SW 1271 (cell line): ENCODE measurements at places on chromosomes 6 and 20.
A peak's percentile ranks its signal among the peaks of the same experiment; 100 is the strongest.

- no peak for DNase-seq
Measured at GRCh38 chr6:138722425-138723371, 50.9 kb upstream of the CCDC28A start.

DNA sequence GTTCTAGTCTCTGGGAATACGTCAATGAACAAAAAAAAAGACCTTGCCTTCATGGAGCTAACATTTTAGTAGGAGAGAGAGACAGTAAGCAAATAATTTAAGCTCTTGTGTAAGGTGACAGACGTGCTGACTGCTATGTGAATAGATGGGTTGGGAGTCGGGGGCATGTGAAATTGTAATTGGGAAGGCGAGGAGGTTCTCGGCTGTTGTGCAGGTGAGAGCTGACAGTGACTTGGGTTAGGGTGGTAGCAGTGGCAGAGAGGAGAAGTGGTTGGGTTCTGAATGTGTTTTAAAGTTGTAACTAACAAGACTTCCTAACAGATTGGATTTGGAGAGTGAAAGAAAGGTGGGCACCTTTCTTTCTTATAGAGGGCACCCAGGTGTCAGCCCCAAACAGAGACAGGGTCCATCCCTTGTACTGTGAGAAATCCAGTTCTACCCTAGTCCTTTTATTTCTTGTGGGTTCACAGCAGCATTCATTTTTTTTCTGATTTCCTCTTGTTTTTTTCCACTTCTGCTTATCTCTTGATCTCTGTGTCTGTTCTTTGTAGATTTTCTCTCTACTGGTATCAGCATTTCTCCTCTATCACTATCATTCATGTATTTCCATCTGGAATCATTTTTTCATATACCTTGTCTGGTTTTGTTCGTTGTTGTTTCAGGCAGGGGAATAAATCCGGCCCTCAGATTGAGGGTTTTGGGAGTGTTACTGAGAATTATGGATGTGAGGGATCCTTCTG is 15.4 kb upstream of the MYLK2 start:
- DNase-seq = no peak

- DNase-seq = no peak
Measured at GRCh38 chr20:58550275-58551059, 35.3 kb upstream of the APCDD1L start.

DNA sequence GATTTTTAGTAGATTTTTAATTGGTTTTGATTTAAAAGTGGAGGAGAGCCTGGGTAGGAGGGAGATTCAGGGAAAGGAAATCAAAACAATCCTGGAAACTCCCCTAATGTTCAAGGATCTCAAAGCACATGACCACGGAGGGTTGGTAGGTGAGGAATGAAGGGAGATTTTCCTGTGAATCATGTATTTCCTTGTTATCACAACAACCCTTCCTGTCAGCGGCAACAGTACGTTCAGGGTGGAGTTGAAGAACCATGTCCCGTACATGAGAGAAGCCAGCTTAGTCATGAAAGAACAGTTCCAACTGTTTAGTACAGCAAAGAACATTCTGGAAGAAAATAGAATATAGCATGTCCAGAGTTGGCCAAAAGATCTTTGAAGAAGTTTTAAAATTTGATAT is 79.4 kb upstream of the SCAF8 start:
- DNase-seq = peak; percentile 78

DNA sequence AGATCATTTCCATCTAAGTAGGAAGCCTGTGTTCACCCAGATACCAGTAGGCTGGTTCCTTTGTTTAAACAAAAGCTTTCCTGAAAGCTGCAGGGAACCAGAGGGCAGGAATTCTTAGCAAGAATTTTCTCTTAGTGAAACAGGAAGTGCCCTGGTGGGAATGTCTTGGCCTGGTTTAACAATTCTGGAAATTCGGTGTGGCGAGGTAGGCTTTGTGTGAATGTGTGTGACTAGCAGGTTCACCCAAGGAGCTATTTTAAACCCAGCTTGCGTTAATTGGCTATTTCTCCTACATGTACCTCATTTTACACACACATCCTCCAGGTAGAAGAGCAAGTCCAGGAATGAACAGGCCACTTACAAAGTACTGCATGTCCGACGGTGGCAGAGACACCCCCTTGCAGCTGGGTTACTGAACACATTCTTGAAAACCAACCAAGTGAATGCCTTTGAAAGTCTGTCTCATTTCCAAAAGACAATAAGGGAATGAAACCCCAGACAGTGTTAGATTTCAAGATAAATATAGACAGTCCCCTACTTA is 64.6 kb downstream of the GFOD1 start:
- DNase-seq = no peak

DNA sequence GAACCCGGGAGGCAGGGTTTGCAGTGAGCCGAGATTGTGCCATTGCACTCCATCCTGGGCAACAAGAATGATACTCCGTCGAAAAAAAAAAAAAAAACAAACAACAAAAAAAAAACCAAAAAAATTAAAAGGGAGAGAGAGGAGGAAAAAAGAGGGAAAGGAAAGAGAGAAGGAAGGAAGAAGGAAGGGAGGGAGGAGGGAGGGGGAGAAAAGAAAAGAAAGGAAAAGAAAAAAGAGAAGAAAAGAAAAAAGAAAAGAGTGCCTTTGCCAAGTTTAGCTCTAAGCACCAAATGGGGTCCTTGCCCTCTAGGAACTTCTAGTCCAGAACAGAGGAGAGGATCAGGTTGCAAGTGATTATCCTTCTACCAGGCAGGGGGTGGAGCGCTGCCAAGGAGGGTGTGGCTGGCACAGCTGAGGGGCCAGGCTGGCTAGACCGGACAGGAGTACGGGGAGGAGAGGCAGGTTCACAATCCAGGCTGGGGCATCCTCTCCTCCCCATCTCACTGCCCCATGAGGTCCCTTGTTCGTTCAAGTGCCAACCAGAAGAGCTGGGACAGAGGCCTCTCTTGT is 19.1 kb downstream of the GNAS start:
- no peak for DNase-seq

GRCh38 chr20:4090756-4091489 is 75.6 kb upstream of the RNF24 start:
- DNase-seq = no peak

DNA sequence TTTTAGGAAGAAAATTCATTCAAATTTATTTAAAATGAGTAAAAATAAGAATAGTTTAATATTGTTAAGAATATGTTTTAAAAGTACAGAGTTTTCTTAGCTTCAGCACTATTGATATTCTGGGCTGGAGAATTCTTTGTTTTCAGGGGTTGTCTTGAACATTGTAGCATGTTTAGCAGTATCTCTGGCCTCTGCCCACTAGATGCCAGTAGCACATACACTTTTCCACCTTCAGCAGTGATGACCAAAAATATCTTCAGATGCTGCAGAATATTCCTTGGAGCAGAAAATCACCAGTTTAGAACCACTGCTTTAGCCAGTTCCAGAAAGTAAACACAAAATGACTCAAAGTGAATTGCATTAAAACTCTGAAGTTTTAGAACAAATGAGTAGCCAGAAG is 19.4 kb upstream of the SDHAF4 start:
- DNase-seq = no peak

DNA sequence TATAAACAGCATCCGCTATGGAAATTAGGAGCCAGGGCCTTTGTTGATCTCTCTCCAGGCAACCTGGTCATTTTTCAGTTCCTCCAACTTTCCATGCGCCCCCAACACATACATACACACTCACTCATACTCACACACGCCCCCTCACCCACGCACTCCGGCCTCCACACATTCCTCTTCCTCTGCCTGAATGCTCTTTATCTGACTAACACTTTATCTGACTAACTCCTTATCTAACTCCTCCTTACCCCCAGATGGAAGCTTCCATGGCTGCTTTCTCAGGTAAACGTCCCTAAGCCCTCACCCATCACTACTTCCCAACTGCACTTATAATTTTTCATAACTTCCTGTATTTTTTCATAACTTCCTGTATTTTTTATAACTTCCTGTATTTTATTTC is 17.4 kb downstream of the CASS4 start:
- DNase-seq = no peak

GRCh38 chr6:44169886-44170570 is 11.4 kb downstream of the CAPN11 start:
- DNase-seq = no peak

DNA sequence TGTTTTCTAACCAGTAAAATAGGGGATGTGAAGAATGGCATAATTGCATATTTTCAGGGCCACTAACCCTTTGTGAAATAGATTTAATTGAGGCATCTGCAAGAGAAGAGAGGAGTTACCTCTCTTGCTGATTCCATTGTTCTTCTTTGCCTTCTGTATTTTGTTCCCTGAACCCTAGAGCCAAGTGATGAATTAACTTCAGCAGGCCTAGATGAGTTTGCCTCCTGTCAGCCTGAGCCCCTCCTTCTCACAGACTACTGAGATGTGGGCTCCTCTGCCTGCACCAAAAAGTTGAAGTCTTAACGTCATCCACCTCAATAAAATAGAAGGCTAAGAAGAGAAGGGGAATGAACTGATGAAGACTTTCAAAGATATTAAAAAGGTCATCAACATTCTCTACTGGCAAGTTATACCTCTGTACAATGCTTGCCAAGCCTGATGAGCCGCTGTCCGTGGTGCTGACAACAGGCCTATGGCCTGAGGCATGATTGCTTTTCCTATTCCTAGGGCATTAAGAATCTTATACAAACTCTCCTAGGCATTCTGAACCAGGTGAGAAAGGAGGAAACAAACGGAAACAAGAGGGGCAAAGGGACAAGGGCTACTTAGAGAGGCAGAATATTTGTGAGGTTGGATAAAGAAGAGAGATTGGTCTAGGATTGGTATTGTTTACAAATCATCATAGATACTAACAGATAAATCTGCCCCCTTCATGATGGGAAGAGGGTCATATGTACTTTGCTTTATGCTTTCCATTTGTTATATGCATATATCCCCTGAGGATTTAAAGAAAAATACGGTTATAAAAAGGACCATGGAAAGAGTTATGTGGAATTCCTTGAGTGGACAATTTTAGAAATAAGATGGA is 46.8 kb downstream of the CD24 start:
- DNase-seq = no peak

GRCh38 chr6:72316675-72317380 is 305.0 kb upstream of the KCNQ5 start:
- DNase-seq = no peak

GRCh38 chr20:60271597-60271996 is 313.4 kb downstream of the CDH26 start:
- no peak for DNase-seq

GRCh38 chr20:8413691-8414090 is 281.6 kb downstream of the PLCB1 start:
- DNase-seq = no peak

GRCh38 chr6:138253731-138254130 is 35.4 kb upstream of the PBOV1 start:
- no peak for DNase-seq

GRCh38 chr6:41273714-41274113 is 12.8 kb downstream of the TREM1 start:
- DNase-seq = no peak

DNA sequence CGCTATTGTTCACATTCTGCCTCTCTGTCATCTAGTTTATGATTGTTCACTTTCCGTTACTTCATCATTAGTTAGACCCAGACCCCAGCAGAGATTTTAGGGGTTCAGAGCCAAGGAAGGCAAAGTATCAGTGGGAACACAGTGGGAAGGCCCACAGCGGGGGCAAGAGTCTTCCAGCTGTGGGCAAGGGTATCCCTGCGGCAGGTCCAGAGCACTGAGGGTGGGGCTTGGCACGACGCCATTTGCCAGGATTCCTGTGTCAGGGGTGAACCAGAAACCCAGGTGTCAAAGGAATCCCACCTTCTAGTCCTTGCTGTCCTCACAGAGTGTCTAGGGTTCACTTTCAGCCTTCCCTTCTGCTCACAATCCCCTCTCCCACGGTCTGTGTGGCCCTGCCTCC is 13.3 kb downstream of the RAET1E start:
- no peak for DNase-seq

DNA sequence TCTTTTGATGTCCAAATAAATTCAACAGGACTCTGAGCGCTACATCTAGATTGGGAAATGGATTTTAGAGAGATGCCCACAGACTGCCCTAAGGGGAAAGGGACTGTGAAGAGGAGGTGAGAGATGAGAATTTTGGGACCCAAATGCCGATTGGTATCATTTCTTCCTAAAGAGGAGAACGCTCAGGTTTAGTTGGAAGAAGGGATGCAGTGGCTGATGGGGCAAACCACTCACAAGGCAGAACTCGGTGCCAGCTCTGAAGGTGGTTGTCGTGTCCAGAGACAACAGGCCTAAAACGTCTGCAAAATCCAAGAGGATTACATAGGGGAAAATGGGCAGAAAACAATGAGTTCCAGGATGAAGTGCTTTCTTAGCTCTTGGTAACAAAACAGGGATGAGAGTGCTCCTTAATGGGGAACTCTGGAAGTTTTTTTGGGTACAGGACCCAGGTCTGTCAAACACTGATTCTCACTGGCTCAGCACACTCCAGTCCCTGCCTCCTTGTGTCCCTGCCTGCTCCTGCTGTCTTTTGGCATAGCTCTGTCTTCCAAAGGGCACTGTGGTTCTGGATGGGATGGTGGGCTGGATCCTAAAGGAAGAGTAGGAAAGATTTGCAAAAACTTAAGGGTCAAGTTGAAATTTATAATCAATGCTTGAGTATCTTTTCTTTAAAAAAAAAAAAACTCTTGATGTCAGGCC is 29.0 kb downstream of the NEDD9 start:
- no peak for DNase-seq

GRCh38 chr6:118677193-118677592 is 25.8 kb upstream of the CEP85L start:
- DNase-seq = no peak

- DNase-seq = no peak
Measured at GRCh38 chr6:161336479-161336878, 62.6 kb upstream of the AGPAT4 start.

DNA sequence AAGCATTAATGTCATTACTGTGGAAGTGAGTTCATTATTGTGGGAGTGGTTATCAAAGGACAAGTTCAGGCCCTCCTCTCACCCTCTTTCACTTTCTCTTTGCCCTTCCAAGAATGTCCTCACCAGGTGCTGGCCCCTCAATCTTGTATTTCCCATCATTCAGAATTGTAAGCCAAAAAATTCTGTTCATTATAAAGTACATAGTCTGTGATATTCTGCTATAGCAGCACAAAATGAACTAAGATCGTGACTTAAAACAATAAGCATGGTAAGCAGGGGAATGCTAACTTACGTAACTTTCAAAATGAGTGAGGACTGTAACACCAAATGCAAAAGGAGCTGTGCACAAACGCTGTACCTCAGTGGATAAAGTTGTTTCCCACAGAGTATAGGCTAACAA is 515.7 kb upstream of the BTBD3 start:
- no peak for DNase-seq

GRCh38 chr6:29524444-29525310 is 34.9 kb downstream of the UBD start:
- no peak for DNase-seq

GRCh38 chr6:4964675-4965561 is 38.9 kb downstream of the RPP40 start:
- DNase-seq = no peak
